ENCODE measurements at places on chromosomes 12 and 14.

DNA sequence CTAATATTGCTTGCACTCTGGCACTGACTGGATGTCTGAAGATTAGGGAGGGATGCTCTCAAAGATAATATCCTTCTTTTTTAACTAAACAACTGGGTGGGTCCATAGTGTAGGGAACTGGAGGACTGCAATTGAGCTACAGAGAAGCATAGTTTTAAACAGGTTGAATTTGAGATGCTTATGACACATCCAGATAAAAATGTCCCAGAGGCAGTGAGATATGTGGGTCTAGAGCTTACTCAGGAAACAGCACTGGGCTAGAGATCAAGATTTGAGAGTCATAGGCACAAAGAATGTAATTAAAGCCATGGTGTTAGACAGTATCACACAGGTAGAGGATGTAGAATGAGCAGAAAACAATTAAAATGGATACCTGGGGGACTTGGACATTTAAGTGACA, 198.4 kb downstream of the NELL2 start:
- DNase-seq, result no peak

- DNase-seq, result no peak
Measured at GRCh38 chr12:94025756-94026155, 122.6 kb upstream of the PLXNC1 start.

DNA sequence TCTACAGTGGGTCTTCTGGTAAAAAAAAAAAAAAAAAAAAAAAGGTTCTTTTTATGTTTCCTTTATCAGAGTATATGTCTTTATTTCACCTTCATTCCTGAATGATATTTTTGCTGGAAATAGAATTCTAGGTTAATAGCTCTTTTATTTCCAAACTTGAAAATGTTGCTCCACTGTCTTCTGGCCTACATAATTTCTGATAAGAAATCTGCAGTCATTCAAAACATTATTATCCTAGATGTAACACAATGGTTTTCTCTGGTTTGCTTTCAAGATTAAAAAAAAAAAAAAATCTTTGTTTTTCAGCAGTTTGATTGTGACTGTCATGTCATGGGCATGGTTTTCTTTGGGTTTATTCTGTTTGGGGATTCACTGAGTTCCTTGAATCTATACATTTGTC, 19.5 kb downstream of the DCP1B start:
- no peak for DNase-seq

GRCh38 chr12:20024194-20024593, 344.1 kb upstream of the PDE3A start:
- no peak for DNase-seq

GRCh38 chr14:93953739-93954515, 22.4 kb downstream of the ASB2 start:
- no peak for DNase-seq

GRCh38 chr14:32329146-32329545, at the start of gene AKAP6:
Gene AKAP6 (plus strand): TSS chr14:32329298. CDS start chr14:32433494, 104,196 bp downstream.
- no peak for DNase-seq

- no peak for DNase-seq
Measured at GRCh38 chr12:30485230-30485890, 210.3 kb downstream of the IPO8 start.

DNA sequence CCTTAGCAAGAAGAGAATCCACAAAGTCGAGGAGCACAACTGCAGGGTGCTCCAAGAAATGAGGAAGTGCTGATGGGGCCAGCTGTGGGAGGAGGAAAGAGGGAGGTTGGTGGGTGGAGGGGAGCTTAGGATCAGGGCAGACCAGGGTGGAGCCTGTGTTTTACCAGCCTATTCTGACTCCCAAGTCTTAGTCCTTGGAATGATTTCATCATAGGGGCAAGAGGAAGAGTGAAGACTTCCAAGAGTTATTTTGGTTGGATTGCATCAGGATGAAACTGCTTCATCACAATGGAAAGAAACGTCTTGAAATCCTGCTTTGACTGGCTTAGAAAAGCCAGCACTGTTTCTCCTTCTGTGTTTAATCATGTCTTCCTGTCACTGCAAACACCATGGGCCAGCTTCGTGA, 194.0 kb downstream of the DPF3 start:
- no peak for DNase-seq

- no peak for DNase-seq
Measured at GRCh38 chr12:89087149-89087825, 265.0 kb downstream of the DUSP6 start.

- DNase-seq, result no peak
Measured at GRCh38 chr14:95696741-95697140, 10.5 kb downstream of the TCL1B start.

DNA sequence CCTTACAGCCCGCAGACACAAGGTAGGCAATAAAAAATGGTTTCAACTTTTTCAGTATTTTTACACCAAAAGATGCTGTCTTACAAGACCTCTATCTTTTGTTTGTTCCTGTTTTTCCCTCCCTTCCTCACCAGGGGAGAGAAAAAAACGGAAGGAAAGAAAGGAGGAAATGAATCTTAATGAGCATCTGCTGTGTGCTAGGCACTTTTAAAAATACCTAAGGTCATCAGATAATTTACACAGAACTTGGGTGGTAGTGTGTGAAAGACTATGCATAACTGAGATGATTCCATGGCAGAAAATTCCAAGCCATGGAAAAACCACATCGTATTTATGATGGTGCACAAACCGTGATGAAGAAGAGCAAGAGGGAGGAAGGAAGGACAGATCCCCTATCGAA, 121.2 kb downstream of the DIP2B start:
- no peak for DNase-seq

DNA sequence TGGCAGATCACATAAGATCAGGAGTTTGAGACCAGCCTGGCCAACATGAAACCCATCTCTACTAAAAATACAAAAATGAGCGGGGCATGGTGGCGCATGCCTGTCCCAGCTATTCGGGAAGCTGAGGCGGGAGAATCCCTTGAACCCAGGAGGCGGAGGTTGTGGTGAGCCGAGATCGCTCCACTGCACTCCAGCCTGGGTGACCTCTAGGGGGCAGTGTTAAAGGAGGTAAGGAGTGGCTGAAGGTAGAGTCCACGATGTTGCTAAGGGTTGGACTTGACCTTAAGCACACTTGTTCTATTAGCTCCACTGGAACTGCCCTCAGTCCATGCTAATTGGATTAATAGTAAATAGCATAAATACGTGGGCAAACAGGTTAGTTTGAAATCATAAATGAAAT, 62.4 kb upstream of the PSMC1 start:
- no peak for DNase-seq

DNA sequence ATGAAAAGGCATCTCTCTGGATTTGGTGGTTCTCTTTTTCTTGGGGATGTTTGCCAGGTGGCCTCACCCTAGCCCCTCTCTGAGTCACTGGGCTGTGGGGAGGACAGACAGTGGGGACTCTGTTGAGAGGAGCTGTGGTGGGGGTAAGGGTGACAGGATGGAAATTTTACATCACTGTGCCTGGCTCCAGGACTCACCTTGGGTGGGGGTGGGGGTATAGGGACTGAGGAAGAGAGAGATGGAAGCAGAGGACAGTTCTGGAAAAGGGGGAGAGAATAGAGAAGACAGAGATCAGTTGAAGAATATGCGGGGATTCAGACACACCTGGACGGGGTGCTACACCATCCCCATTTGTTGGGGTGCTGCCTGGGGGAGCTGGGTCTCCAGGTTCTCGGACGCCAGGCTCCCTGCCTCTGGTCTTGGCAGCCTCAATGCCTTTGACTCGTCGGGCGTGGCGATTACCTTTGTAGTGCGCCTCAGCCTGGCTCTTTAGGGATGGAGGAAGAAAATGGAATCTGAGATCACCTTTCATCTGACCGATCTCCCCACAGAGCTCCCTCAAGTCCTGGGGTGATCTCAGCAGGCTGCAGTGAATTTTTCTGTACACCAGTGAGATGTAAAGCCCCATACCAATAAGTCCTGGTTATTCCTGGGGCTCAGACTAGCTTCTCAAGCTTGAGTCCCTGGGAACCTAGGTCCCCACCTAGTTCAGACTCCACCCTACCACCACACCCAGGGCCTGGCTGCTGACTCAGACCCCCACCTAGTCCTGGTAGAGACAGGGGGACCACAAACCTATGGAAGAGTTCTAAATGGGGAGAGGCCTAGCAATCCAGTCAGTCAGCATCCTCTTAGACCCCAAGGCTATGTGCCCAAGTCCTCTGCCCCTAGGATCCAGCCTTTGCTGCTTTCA, 9.6 kb upstream of the GPR84 start:
- no peak for DNase-seq

DNA sequence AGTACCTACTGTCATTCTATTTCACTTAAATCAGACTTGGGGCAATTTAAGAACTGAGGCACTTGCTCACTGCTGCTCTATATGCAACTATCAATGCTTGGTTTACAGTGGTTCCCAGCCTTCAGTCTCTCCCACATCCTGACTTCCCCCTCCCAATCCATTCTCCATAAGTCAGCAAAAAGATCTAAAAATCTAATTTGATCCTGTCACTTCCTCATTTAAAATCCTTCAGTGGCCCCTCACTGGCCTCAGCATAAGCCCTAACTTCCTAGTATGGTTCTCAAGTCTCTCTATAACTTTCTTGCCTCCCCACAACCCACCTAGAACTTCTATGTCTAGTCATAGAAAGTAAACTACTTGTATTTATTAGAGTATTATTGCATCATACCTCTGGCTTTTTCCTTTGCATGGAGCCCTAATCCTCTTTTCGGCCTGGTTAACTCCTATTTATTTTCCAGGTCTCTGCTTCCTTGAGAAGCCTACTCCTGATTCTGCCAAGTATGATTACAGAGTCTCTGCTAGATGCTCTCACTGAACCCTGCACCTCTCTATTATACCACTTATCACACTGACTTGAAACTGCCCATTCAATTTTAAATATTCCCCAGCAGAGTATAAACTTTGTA, 130.6 kb downstream of the RALGAPA1 start:
- no peak for DNase-seq

DNA sequence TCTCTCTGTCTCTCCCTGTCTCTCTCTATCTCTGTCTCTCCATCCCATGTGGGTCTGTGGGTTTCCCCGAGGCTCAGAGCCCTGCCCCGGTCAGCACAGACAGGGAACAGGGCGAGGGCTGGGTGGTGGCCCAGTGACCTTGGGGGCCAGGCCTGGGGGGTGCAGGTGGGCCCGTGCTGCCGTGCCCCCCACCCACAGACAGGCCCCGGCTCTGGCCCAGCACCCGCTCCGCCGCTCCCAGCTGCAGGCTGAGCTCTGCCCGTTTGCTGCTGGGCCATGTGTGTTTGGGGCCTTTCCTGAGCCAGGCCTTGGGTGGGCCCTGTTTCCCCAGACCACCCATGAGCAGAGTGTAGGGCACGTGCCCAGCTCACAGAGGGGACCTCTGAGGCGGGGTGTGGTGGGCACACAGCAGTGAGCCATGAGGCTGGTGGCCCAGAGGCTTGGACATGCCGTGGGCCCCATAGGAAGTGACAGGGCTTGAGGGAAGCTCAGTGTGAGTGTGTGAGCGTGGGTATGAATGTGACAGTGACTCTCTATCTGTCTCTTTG, 51.0 kb downstream of the TMEM121 start:
- DNase-seq, result no peak

GRCh38 chr12:12673296-12673695, 22.7 kb downstream of the GPR19 start:
- DNase-seq, result no peak

DNA sequence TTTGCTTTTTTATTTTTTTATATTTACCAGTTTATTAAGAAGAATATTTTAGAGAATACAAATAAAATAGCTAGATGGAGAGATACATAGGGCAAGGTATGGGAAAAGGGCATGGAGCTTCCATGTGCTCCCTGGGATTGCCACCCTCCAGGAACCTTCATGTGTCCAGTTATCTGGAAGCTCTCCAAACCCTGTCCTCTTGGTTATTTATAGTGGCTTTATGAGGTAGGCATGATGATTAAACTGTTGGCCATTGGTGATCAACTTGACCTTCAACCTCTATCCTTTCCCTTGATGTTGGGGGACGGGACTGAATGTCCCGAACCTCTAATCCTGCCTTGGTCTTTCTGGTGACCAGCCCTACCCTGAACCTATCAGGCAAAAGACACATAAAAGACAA, 156.3 kb downstream of the CCDC91 start:
- no peak for DNase-seq
